ENCODE measurements at places on chromosomes 12 and 14.

DNA sequence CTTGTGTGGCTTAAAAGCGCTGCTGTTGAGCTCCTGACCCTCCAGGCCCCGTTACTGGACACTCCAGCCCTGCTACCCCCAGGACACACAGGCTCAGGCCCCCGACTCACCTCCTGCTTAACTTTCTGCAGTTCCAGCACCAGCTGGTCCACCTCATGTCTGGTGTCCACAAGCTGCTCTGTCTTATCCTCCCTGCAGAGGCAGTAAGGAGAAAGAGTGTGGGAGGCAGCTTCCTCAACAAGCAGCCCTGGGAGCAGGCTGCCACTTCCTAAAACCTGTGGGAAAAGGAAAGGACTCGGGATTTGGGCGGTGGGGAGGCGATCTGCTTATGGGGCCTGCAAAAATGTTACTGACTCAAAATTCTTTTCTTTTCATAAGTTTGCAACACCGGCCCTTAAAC is 79.2 kb downstream of the CCDC88C start:
- DNase-seq = no peak

DNA sequence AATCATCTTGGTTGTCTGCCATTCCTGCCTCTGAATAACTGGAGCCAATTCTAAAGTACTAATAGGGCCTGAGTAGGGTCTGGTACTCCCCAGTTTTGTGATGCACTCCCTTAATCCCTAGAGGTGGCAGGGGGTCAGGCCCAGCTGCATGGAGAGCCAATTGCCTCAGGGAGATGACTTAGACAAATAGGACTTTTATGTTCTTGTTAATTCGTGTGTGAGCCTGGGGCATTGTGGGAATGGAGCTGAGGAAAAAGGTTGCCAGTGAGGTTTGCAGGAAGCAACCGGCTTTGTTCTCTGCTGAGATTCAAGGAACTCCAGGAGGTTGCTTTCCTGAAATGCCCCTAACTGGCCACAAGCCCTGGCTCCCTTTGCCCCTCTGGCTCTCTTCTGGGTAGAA is 6.8 kb upstream of the DCD start:
- DNase-seq = peak; percentile 64

GRCh38 chr12:20342111-20342510 is 26.2 kb upstream of the PDE3A start:
- DNase-seq = no peak

GRCh38 chr12:13913371-13913770 is 68.0 kb downstream of the GRIN2B start:
- DNase-seq = no peak

DNA sequence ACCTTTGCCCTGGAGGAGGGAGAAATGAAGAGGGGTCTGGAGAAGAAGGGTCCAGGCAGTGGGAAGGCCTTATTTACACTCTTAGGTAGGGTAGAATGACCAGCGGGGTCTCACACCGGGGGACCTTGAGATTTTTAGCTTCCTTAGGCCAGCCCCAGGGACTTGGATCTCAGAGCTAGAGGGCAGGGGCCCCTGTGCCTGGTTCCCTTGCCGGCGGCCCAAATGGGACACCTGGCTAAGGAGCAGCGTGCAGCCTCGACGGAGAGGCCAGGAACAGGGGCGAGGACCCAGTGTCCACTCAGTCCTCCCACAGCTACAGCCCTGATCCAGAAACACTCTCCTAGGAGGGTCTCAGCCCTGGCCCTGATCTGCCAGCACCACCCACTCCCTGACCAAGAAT is 41.8 kb downstream of the DIO3 start:
- no peak for DNase-seq

- DNase-seq = peak; percentile 39
Measured at GRCh38 chr14:55103005-55103640, 25.9 kb upstream of the LGALS3 start.

GRCh38 chr12:68790081-68790951 is 17.7 kb upstream of the MDM2 start:
- no peak for DNase-seq

DNA sequence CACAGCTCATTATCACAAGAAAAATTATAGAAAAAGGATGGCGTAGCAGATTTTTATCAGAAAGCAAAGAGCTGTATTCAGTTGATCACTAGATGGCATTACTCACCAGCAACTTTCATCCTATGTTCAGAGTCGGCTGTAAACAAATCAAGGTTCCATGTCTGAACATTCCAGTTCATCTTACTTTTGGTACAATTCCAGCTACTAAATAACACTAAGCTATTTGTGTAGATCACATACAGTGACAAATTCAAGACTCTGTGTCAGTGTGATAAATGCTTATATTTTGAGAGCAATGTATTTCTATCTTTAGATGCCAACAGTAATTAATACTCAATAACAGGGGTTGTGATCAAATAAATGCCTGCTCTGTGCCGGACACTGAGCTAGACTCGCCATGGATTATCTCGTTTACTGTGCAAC is 30.1 kb downstream of the NRDE2 start:
- DNase-seq = no peak

- DNase-seq = no peak
Measured at GRCh38 chr14:51865953-51866747, 5.7 kb downstream of the GNG2 start.

GRCh38 chr12:68894276-68894855 is 38.6 kb downstream of the CPM start:
- no peak for DNase-seq

DNA sequence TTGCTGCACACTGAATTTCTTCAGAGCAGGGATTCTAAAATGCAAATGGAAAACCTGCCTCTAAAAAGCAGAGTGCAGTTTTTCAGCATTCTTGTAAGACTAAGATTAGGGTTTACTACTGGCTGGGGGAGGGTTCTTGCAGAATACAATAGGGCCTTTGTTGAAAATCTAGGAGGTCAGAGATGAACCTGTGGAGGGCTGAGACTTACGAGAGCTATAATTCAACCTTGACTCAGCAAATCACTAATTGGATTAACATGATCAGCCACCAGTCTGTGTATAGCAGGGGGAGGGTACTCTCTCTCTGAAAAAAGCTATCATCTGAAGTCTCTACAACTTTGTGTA is 92.6 kb upstream of the HIF1A start:
- DNase-seq = no peak

DNA sequence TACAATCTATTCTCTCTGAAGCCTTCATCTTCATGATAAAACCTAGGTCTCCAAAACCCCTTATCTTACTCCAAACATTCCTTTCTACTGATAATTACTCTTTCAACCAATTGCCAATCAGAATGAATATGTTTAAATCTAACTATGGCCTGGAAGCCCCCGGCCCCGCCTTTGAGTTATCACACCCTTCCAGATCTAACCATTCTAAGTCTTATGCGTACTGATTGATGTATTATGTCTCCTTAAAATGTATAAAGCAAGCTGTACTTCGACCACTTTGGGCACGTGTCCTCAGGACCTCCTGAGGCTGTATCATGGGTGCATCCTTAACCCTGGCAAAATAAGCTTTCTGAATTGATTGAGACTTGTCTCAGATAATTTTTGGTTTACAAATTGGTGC is 14.4 kb downstream of the PABPN1 start:
- DNase-seq = no peak

GRCh38 chr14:92728759-92729364 is 19.6 kb downstream of the LGMN start:
- DNase-seq = no peak

- no peak for DNase-seq
Measured at GRCh38 chr14:79370969-79371368, 840.3 kb downstream of the DIO2 start.
